Inflammatory macrophage (primary cell): ENCODE measurements at places on chromosomes 13 and 19.
A peak's percentile ranks its signal among the peaks of the same experiment; 100 is the strongest.

DNA sequence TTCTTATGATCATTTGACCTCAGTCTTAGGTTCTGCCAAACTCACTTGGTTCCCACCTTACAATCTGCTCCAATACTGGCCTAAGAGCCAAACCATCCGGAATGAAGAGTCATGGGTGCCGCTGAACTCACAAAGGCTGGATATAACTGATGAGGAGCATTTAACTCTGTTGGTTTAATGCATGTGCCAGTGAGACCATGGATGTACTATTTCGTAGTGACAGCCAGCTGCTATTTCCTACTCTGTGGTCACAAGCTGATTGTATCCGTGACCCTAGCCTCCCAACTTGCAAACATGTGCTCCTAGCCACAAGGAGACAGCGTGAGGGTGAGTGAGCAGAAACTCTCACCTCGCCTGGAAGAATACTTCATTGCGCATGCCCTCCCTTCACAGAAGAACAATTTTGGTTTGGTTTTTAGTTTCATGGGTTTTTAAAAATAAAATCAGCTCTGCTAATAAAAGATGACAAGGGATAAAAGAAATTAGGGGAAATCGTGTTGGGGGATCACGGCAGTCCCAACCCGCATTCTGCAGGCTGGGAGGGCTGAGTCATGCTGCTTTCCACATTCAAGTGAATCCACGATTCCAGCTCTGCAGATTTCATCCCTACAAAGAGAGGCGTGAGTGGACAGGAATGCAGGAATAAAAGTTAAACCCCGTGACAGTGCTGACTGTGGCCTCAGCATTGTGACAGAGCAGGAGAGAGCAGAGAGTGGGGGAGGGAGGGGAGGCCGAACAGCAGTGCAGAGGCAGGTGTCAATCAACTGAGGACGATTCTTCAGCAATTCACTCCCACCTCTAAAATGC, 66.8 kb upstream of the RAP2A start:
- peak; percentile 92 for DNase-seq

DNA sequence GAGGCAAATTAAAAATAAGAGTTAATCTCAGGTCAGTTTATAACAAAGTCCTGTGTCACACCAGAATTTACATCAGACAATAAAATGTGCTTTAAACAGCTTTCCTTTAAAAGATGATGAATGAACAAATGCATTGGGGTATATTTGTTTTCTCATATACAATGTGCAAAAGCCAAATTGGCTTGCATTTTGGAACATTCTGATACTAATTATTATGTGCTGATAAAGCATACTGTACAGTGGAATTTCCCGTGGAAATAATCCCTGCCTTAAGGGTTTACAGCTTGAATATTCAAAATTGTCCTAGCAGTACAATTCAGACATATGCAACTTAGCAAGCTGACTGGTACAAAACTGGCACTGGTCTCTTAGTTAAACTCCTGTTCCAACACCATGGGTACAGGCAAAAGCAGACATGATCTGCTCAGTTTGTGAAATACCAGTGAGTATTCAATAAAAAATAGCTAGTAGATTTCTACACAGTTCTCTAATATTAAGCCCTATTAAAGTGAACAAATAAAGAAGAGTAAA, 373.4 kb downstream of the SLITRK1 start:
- DNase-seq, result no peak

DNA sequence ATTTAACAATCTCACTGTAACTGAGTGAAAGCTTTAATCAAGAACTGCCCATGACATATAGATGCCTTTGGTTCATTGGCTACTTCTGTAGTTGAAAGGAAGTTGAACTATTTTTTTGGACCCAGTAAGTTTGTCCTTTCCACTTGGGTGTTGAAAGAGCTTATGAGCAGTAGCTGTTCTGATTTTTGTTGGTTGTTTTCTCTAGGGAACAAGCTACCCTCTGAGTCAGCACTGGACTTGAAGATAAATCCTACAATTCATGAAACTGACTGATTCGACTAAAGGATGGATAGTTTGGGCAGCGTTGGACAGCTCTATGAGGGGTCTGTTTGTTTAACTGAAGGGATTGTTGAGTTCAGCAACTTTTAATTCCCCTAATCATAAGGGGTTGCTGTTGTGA, 101.0 kb downstream of the PAN3 start:
- DNase-seq, result peak; percentile 19

- DNase-seq, result peak; percentile 41
Observed at GRCh38 chr13:41917641-41918040, 43.3 kb downstream of the VWA8 start.

GRCh38 chr19:33124207-33125098, 7.5 kb upstream of the WDR88 start:
- DNase-seq, result no peak

DNA sequence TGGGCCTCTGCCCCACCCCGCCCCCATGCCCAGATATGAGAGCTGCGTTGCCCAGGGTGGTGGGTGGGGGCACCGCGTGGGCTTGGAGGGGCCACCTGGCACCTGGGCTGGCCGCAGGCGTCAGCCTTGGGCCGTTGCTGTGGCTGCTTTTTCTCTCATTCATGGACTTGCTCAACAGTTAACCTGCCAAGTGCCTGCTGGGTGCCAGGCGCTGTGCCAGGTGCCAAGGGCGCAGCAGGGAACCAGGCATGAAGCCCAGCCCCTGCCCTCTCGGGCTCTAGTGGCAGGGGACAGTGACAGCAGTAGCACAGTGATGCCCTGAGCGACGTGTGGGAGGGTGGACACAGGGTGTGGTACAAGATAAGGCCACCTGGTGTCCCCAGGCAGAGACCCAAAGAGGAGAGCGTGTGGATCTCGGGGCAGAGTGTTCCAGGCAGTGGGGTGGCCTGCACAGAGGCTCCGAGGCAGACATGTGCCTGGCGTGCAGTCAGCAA, 28.1 kb downstream of the DHX34 start:
- DNase-seq, result no peak
